ENCODE measurements at places on chromosomes 3 and 15.

GRCh38 chr3:107850681-107851080 lies 240.2 kb downstream of the CD47 start:
- DNase-seq: no peak

- no peak for DNase-seq
Observed at GRCh38 chr3:137075020-137075419, 117.2 kb downstream of the IL20RB start.

GRCh38 chr15:48855501-48856440 lies 22.2 kb upstream of the EID1 start:
- no peak for DNase-seq

- no peak for DNase-seq
Observed at GRCh38 chr3:107846279-107846852, 244.5 kb downstream of the CD47 start.

DNA sequence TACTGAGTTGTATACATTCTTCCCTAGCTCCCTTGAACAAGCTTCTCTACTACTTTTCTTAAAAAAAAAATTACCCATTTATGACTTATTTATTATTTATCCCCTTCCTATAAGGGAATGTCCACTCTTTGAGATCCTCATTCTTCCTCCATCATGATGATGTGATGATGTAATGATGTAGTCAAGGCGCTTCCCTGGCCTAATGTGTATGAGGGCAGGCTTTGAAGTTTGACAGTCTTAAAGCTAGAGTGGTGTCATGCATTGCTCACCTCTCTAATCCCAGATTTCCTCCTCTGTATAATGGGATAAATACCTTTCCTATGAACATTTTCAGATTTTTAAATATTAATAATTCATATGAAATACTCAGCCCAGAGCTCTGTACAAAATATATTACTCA lies 486.0 kb upstream of the TPRG1 start:
- DNase-seq: no peak

DNA sequence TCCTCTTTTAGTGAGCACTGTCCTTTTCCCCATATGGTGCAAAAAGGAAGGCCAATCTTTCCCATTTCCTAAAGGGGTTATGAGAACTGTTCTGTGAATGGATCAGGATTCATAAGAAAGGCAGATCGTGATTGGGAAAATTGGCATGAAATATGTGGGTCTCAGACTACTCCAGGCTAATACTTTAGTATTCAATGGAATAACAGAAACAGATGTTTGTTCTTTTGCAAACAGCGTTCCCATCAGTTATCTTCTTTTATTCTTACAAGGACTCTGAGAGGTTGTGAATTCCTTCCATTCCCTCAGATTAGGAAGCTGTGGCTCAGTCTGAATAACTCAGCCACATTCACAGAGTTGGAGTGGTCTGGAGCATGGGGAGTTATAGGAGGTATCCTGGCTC lies 51.3 kb upstream of the MTMR10 start:
- no peak for DNase-seq

DNA sequence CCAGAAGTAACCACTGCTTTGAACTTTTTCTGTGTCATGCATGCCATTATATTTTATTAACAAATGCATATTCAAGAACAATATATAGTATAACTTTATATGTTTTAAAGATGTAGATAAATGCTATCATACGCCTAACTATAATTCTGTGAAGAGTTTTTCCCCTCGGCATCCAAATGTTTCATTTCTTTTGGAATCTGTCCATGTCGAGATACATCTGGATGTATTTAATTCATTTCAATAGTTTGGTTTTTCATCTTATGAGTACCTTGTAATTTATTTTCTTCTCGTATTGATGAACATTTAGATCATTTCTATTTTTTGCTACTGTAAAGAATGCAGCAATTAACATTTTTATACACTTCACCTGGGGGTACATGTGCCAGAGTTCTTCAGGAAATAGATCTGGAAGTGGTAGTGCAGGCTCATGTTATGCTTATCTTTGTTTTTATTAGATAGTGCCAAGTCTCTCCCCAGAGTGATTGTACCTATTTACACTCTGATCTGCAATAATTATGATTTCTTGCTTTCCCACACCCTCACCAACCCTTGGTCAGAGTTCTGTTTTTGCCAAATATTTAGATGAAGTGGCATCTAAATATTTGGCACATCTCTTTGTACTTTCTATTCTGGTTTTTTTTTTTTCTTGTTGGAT lies 29.7 kb downstream of the USP13 start:
- DNase-seq: no peak

- no peak for DNase-seq
Observed at GRCh38 chr15:41483519-41483918, 10.2 kb upstream of the ITPKA start.

DNA sequence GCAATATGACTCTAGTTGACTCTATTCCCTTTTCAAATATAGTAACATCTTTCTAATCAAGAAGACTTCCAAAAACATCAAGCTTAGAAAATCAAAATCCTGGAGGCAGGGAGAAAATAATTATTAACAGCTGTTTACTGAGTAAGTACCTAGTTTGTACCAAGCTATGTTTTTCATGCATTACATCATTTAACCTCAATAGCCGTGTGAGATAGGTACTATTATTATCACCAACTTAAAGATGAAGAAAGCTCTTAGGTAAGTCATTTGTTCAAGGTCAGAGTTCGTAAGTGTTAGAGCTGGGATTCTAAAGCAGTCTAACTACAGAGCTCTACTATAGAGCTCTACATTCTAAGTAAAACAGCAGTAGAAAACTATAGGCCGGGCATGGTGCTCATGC lies 41.6 kb downstream of the GSK3B start:
- no peak for DNase-seq

DNA sequence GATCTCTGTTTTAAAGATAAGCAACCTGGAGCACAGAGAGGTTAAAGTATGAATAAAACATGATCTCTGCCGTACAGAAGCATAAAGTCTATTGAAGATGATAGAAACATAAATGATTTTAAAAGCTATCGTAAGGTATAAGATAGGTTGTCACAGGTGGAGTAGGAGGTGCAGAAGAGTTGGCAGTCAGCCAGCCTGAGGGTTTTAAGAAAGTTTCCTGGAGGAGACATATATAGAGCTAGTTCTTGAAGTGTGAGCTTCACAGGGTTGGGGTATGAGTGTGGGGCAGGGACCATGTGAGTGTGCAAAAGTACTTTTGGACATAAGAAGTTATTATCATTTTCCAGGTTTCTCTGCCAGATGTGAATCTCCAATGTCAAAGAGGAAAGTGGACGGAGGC lies 3.9 kb upstream of the FGF12 start:
- no peak for DNase-seq

GRCh38 chr3:178699810-178700209 lies 163.6 kb downstream of the KCNMB2 start:
- DNase-seq: no peak

GRCh38 chr3:169604568-169604967 lies 58.9 kb downstream of the MECOM start:
- DNase-seq: no peak

GRCh38 chr15:67911727-67912126 lies 71.9 kb upstream of the RNU6-1 start:
- DNase-seq: no peak

GRCh38 chr15:73686781-73687256 lies 2.6 kb downstream of the CD276 start:
- no peak for DNase-seq

DNA sequence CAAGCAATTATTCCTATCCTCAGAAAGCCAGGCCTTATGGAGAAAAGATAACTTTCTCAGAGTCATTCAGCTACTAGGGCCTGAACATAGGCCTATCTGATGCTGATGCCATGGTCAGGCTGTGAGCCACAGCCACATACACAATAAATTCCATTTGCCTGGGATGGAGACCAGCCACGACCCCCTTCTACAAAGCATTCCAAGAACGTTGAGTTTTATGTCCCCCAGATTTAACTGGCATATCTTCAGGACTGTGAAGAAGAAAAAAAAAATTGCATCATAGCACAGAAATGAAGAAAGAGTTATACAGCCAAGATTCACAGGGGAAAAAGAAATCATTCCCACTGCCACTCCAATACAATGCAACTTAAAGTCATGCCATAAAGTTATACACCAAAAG lies 100.0 kb downstream of the THBS1 start:
- no peak for DNase-seq

Data from natural killer cell (primary cell).